Tibial nerve (tissue), 4 donors: ENCODE measurements at places on chromosomes 1 and 21. TPM values are rescaled to one million over a fixed set of nuclear protein-coding genes. Genes with fewer than 3 reads are reported as not detected.

RGL1 gene
- 61.0 TPM for total RNA-seq

CA6 gene
- not detected for total RNA-seq

DNA sequence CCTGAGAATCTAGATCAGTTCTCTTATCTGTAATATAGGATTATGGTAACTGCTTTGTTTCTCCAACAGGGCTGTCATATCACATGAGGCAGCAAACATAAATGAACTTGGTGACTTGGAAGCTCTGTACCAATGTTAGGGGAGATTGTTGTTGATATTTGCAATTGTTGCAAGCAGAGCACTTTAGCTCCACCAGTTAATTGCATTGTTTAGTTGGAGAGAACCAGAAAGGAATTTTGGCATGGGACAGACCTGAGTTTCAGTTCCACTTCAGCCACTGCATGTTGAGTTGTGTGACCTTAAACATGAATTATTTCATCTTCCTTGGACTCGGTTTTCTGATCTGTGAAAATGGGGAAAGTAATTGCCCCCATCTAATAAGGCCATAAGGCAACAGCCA is 142.3 kb upstream of the JUN start:
- no peak overlapping the region for H3K27ac ChIP-seq
- H3K27me3 ChIP-seq, result no peaks in the 10 kb centered on the region
- H3K36me3 ChIP-seq, result no peaks in the 10 kb centered on the region

- no peaks in the 10 kb centered on the region for H3K4me1 ChIP-seq
- no peak for DNase-seq
- no peaks in the 10 kb centered on the region for H3K36me3 ChIP-seq
- no peak overlapping the region for H3K4me3 ChIP-seq
- H3K27ac ChIP-seq, result no peak overlapping the region
Observed at GRCh38 chr21:44372616-44373015, 19.2 kb downstream of the TRPM2 start.

DNA sequence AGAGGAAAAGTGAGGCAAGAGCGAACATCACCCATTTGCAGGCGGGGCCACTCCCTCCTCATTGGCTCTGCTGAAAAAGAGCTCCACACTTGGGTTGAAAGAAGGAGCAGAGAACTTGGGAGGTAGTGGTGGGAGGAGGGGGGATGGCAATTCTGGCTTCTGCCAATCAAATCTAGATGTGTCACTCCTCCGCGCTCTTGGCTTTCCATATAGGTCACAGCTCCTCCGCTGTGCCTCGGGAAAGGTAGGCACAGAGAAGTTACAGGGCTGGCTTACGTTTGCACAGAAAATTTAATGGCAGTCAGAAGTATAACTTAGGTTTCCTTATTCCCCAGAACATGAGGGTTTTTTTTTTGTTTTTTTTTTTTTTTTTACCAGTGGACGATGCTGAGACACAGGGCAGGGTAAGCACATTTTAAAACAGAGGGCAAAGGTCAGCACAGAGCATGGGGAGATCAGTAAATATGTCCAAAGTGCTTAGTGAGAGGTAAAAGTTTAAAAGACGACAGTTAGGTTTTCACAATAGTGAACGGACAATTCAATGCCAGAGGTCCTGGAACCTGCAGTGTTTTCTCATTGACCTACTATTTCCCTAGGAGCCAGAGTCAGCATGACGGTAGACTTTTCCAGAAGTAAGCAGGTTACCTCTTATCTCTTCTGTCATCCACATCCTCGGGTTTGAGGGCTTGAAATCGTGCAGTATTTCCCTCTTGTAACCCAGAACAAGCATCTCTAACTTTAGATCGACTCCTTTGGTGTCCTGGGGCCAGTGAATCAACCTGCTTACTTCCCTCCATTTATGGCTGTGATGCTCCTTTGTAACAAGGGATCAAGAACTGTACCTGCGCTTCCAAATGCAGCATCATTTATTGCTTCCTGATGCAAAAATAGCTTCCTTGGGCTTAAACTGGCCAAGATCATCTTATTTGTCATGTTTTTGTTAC is 258.9 kb upstream of the PROX1 start:
- no peaks in the 10 kb centered on the region for H3K36me3 ChIP-seq
- no peak overlapping the region for H3K27ac ChIP-seq
- no peaks in the 10 kb centered on the region for H3K27me3 ChIP-seq

- no peak overlapping the region for H3K27ac ChIP-seq
- no peaks in the 10 kb centered on the region for H3K27me3 ChIP-seq
- H3K4me3 ChIP-seq, result no peak overlapping the region
- DNase-seq, result no peak
Observed at GRCh38 chr1:232274236-232274855, 355.6 kb downstream of the SIPA1L2 start.

DNA sequence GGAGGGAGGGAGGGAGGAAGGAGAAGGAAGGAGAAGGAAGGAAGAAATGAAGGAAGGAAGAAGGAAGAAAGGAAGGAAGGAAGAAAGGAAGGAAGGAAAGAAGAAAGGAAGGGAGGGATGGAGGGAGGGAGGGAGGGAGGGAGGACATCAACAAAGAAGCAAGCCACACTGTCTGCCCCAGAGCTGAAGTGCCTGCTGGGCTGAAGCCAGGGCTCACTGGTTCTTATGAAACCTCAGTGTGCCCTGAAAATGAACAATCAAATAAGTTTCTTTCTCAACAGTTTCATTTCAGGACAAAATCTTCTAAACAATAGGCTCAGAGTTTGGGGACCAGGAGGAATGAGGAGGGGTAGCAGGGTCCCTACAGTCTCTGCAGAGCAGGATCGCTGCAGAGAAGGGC is 21.1 kb downstream of the ARHGEF19 start:
- no peak for DNase-seq
- H3K4me3 ChIP-seq, result no peak overlapping the region
- H3K4me1 ChIP-seq, result peaks cover 10% of the 10 kb centered on the region
- no peaks in the 10 kb centered on the region for H3K36me3 ChIP-seq

GBP6 gene
- total RNA-seq, result not detected

SFN gene
- not detected for total RNA-seq

TTC24 gene
- total RNA-seq, result not detected

- no peaks in the 10 kb centered on the region for H3K4me1 ChIP-seq
- DNase-seq, result no peak
- no peak overlapping the region for H3K27ac ChIP-seq
- peaks cover 78% of the 10 kb centered on the region for H3K36me3 ChIP-seq
Observed at GRCh38 chr1:235999259-235999925, 65.5 kb downstream of the NID1 start.

KDF1 gene
- total RNA-seq, result not detected
